D721Med (cell line): ENCODE measurements at places on chromosomes 12 and 14.

- DNase-seq: no peak
Observed at GRCh38 chr14:67391268-67391667, 20.7 kb downstream of the PLEK2 start.

GRCh38 chr12:98224584-98225221 is 290.7 kb upstream of the TMPO start:
- DNase-seq: no peak

DNA sequence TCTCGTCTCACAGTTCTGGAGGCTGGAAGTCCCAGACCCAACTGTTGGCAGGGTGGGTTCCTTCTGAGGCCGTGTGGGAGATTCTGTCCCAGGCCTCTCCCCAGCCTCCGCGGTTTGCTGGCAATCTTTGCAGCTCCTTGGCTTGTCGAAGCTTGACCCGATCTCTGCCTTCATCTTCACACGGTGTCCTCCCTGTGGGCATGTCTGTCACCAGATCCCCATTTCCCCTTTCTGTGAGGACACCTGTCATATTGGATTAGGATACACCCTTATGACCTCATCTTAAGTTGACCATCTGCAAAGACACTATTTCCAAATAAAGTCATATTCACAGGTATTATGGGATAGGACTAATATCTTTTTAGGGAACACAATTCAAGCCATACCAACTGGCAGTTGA is 22.6 kb upstream of the LRP1-AS start:
- no peak for DNase-seq

DNA sequence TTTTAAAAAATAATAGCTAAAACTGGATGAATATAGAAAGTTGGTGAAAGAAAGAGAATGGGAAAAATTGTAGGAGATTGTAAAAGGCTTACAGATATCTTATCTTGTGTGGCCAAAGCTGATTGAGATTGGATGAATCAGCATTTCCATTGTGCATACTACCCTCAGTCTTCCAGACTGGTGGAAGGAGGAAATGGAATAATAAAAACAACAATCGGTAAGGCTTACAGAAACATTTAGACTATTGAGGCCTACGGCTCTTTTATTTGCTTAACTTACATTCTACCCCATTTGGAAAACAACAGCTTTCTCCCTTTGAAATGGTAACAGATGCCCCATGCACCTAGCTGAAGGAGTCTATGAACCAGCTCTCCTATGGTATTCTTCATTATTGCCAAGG is 129.8 kb downstream of the PTPRB start:
- no peak for DNase-seq

DNA sequence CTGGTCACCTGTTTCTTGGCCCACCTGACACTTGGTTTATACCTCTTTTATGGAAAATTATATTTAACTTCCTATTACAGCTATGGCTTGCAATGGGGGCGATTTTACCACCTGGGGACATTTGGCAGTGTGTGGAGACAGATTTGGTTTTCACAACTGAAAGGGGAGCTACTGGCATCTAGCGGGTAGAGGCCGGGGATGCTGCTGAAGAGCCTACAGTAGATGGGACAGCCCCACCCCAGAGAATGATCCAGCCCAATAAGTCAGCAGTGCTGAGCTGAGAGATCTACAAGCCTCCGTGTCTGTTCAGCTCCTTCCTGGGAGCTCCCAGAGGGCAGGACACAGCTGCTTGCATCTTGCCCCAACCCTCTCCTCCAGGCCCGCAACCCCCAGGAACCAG is 302.8 kb downstream of the CACNA1C start:
- no peak for DNase-seq

GRCh38 chr14:95314609-95315008 is 5.1 kb downstream of the CLMN start:
- DNase-seq: no peak

DNA sequence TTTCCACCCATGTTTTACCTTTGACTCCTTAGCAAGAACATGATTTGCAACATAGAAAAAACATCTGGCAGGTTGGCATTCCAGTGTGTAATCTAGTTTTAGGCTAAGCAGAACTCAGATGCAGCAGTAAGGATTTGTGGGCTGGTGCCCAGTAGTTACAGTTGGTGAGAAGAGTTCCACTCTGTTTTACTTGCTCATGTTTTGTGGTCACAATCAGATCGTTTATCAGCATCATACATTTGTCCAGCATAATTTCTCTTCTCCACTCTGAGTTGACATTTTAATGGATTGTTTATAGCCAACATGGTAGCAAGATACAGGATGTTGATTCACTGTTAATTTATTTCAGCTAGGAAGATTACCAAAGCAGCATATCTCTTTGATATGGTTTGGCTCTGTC is 120.0 kb downstream of the PDE6H start:
- DNase-seq: no peak

- DNase-seq: no peak
Observed at GRCh38 chr12:48998497-48999353, 450 bp downstream of the DDN start.

- no peak for DNase-seq
Observed at GRCh38 chr12:112496496-112496895, 77.7 kb downstream of the PTPN11 start.

DNA sequence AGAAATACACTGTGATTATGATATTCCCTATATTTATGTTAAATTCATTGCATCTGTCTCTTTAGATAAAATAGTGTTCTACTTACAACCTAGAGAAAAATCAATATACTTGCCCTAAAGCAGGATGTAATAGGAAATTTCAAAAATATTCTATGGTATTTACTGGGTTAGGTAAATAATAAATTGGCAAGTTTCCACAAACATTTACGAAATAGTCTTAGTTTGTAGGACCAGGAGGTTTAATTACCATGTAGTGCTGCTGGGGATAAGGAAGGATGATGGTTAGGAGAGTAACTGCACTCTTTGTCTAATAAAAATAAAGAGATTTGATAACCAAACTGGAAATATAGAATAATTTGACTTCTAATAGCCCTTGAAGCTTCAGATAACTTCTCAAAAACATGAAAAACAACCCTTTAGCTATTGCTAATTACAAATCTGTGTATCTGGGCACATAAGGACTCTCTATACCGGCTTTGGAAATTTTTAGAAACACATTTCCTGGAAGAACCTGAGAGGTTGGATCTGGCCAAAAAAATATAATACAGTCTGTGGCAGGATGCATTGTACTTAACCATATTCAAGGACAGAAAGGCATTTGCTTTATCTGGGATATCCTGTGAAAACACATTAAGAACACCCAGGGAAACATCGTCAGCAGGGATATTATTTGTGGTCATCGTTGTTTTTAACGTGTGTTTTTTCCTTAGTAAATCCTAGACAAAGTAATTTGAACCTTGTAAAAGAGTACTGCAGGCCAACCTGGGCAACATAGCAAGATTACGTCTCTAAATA is 36.7 kb upstream of the TMCC3 start:
- DNase-seq: no peak

- no peak for DNase-seq
Observed at GRCh38 chr14:25400607-25401206, 350.8 kb upstream of the STXBP6 start.

DNA sequence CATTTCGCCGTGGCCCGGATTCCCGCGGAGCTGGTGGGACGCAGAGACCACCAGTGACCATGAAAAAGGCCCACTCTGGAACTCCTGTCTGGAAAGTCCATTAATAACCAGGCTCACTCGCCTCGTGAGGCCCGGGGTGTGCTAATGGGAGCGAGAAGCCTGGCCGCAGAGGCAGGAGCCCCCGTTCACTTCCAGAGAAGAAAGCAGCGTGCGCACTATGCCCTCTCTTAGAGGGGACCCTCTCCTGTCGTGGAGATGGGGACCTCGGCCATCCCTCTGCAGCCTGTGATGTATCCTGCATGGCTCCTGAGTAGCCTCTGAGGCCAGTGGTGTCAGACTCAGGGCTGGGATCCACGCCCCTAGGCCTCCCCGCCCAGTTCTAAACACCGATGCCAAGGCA is 134.1 kb upstream of the VRK1 start:
- DNase-seq: no peak

DNA sequence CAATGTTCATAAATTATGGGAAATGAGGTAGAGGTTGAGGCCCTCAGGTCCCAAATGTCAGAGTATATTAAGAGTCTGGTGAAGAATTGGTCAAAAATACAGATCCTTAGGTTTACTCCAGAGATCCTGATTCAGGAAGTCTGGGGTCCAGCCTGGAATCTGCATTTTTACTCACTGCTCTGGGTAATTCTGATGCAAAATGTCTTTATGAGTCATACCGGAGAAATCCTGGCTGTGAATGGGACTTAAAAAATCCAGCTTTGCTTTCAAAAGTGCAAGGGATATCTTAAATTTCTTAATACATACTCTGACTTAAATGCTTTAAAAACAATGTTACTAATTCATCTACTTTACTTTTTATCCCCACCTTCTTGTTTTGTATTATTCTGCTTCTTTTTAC is 74.5 kb downstream of the FERMT2 start:
- no peak for DNase-seq

DNA sequence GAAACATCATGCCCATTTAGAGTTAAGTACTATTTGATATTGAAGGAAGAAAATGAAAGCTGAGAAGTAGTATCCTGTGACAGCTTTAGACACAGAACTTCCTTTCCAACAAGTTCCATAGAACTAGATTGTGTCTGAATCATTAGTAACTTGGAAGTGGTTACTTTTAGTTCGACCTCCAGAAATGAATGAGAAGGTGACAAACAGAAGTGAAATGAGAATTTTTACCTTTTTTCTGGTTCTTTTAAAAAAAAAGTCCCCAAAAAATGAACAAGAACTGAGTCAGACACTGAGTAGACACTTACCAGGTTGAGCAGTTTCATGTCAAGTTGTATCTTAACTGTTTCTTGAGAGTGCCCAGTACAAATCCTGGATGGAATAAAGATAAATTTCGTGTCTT is 3.0 kb downstream of the ATP6V0A2 start:
- DNase-seq: no peak

DNA sequence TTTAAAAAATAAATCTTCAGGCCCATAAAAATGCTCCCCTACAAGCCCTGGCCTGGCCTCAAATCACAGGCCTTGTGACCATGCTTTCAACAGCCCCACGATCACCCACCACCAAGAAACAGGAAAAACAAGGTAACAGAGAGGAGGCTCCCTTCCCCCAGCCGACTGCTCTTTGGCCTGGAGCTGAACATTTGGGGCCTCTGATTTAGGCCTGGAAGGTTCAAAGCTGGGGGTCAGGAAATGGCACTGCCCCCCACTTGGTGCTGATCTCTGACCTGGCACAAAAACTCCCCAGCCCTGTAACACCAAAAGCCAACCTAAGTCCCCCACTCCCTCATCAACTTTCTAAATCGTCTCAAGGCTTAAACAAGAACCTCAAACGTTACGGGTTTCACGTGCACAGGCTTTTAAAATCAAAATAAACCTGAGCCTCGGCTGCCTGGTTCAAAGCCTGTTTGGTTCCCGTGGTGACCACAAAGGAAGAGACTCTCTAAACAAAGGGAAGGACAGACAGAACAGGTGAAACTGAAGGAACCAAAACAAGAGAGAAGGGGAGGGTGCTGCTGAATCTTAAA is 9.0 kb downstream of the ACTN1 start:
- no peak for DNase-seq

GRCh38 chr14:88272390-88273269 is 50.4 kb downstream of the KCNK10 start:
- DNase-seq: no peak

GRCh38 chr12:48956279-48957140 is 777 bp downstream of the ARF3 start:
- DNase-seq: no peak
